ENCODE measurements at places on chromosomes 5 and 9. TPM values are rescaled to one million over a fixed set of nuclear protein-coding genes. Genes with fewer than 3 reads are reported as not detected.

DNA sequence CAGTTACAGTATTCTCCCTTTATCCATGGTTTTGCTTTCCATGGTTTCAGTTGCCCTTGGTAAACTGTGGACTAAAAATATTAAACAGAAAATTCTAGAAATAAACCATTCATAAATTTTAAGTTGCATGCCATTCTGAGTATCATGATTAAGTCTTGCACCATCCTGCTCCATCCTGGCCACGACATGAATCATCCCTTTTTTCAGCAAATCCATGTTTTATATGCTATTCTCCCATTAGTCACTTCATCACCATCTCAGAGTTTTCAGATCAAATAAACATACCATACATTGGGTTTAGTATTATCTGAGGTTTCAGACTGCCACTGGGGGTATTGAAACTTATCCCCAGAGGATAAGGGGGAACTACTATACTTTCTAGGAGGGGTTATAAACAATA is 234.4 kb upstream of the ATP10B start:
- peak; percentile 9 for DNase-seq

DNA sequence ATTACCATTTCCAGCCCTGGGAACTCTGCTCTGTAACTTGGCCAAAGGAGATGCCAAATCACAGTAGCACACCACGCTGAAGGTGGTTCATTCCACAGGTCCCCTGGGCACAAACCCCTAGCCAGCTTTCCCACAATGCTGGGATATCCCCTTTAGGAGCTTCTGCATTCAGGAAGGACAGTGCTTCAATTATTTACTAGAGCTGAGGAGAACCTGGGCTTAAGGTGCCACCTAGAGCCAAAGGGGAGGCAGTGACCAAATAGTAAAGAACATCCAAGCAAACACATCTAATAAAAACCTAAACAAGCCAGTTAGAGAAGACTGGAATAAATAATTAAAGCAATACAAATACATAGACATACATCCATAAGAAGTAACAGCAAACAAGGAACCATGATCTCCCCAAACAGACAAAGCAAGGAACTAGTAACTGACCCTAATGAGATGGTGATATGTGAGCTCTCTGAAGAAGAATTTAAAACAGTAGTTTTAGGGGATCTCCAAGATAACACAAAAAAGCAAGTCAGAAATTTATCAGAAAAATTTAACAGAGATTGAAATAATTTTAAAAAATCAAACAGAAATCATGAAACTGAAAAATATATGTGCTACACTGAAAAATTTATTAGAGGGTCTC is 14.6 kb downstream of the KIF4B start:
- DNase-seq: peak; percentile 28

- peak; percentile 83 for DNase-seq
Observed at GRCh38 chr5:151083081-151083676, 2.3 kb upstream of the TNIP1 start.

GRCh38 chr5:50768634-50769033 is 102.2 kb downstream of the PARP8 start:
- no peak for DNase-seq

DNA sequence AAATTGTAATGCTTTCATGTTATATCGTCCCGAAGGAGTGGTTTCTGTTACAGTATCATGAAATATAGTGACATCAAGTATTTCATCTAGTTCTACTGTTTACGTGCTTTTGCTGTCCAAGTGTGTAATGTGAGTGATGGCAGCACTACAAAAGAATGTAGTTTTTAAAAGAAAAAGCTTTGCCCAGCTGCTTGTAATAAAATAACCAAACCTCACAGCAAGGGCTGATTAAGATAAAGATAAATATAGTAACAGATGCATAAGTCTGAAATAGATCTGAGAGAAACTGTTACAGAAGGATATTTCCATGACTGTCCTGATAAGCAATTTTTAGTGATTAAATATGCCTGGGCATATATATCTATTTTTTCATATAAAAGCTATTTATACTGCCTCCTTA is 106.4 kb downstream of the AUH start:
- no peak for DNase-seq

DNA sequence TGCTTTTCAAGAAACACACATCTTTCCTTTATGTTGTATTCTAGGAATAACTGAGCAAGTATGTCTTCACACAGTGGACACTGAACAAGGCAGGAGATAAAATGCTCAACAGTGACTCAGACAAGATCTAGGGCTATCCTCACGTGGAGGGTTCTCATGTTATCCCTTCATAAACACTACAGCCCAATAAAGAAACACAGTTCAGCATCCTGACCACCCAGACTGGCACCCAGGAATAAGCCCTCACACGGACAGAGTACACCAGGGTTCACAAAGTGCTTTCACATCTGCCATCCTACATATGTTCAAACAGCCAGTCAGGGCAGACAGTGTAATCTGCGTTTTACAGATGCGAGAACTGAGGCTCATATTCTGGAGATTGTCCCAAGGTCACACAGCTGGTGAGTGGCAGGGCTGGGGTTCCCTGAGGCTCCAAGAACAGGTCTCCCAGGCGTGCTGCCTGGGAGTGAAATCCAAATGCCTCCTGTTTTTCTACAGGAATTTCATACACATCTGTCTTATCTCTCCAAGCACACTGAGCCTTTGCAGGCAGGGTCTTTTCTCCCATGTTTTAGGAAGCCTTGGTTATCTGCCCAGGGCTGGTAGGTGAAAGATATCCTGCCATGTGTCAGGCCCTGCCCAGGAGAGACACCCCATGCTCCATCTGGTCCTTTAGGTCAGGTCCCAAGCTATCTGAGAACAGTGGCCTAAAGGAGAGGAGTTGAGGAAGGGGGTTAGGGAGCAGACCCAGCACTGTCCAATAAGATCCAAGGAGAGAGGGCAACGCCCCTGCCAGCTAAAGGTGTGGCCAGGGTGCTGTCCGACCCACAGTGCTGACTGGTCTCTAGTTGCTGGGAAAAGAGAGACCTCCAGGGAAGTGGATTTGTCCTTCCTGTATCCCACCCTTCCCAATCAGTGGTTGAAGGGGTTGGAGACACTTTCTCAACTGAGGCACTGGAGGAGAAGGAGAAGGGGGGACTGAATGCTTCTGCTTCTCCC is 47.9 kb upstream of the XPA start:
- no peak for DNase-seq

DNA sequence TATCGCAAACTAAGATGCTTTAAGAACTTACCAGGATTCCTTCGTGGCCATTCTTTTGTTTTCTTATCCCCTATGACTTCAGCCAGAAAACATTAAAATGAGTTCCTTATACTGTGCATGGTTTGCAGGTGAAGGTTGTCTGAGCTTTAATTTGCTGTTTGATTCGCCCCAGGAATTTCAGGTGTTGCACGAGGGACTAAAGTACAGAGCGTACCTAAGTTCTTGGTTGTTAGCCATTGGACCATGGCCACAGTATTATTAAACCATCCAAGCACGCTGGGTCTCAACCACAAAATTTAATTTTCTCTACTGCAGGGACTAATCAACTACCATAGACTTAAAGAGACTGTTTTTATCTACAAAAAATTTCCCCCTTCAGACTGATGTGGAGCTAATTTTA is 208.4 kb upstream of the MPDZ start:
- no peak for DNase-seq

DNA sequence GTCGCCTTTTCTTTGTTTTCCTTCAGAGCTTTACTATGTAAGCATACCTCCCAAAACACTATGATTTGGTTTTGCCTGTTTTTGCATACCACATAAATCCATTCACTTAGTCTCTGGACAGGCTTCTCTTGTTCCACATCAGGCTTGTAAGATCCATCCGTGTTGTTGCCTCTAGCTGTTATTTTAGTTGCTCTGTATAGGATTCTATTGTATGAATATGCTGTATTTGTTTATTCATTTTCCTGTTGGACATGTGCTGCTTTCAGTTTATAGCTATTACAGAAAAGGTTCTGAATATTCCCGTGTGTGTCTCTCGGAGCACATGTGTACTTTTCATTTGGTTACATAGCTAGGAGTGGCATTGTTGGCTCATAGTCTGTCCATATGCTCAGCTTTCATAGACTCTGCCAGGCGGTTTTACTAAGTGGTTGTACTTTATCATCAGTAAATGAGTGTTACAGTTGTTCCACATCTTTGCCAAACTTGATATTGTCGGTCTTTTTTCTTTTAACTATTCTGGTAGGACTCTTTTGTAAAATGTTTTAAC is 41.8 kb downstream of the NUP214 start:
- DNase-seq: no peak

DNA sequence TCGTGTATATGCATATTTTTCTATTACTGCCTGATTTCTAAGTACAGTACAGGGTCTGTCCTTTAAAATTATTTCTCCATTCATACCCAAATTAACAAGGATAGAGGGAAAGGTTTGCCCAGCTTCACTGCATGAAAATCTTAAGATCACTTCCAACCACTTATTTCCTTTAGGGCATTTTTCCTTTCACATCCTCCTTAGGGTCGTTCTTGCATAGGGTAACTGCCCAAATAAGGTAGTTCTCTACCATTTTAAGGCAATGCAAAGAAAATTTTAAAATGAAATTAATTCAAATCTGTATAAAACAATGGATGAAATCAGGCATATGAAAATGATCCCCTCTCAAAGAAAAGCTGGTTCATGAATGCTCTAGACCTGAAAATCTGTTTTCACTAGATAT is 4.1 kb upstream of the CDC20B start:
- no peak for DNase-seq

GRCh38 chr5:81165493-81166119 is 67.5 kb upstream of the CKMT2 start:
- peak; percentile 26 for DNase-seq

- DNase-seq: no peak
Observed at GRCh38 chr5:1343931-1344901, 683 bp downstream of the CLPTM1L start.

DNA sequence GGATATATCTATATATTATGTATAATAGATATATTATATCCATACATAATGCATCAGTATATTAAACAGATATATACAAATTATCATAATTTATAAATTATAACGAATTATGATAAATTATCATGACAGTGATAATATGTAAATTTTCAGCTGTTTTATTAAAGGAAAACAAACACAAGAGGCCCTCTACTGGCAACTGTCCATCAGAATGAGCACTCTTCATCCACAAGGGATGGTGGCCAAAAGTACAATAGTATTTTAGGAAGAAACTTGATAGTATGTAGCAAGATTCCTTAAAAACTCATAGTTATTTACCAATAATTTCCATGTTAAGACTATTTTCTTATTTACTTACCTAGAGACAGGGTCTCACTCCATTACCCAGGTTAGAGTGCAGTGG is 113.3 kb upstream of the LPAR1 start:
- DNase-seq: no peak

DNA sequence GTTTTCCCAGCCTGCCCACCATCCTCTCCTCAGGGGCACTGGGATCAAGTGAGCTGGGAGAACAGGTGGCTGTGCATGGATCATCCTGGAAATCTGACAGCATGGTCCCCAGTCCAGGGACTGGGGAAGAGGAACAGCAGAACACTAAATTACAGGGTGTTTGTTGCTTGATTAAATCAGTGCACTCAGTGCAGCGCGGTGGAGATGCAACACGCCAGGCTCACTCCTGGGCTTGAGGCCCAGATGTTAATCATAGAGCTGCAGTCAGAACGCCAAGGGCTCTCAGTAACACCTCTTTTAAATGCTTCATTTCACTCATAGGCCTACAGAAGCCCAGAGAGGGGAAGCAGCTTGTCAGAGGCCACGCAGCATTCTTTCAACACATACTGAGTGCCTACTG is 14.2 kb upstream of the LARP1 start:
- no peak for DNase-seq

WNT8A gene
- not detected for total RNA-seq

GZMA gene
- not detected for total RNA-seq

IL3 gene
- not detected for total RNA-seq

KCTD16 gene
- not detected for total RNA-seq

Measured in foreskin keratinocyte (primary cell).